EL (cell line): ENCODE measurements at places on chromosomes 2 and 18.

GRCh38 chr2:96259497-96259921, 6.3 kb downstream of the TMEM127 start:
- DNase-seq: no peak

- peak; percentile 76 for DNase-seq
Measured at GRCh38 chr18:21242141-21242779, at the start of gene GREB1L. Gene GREB1L (plus strand): TSS chr18:21242232. CDS start chr18:21383519, 141,287 bp downstream.

DNA sequence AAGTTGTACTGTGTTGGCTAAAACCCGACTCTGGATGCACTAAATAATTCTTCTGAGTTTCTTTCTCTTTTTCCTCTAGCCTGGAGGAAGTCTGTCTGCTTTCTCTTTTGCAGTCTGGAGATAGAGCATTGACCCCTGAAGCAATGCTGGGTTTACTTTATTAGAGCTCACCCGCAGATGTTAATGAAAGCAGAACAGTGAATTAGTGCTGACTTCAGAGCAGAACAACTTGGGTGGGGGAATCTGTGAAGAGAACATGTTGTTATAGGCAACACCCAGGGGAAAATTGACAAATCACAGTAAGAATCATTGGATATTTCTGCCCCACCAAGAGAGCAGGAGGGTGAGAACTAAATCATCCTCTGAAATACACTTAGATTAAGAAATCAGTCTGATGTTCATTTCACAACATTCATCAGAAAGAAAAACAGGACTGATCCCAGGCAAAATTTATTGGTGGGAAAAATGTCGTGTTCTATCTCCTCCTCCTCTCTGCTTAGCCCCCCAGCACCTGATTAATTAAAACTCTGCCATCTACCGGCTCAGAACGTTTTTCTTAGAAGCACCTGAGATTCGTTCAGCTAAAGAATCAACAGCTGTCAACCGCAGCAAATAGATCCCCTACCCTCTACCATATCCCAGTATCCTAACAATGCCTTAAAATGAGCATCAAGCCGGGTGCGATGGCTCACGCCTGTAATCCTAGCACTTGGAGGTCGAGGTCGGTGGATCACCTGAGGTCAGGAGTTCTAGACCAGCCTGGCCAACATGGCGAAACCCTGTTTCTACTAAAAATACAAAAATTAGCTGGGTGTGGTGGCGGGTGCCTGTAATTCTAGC, 165.1 kb downstream of the FMNL2 start:
- no peak for DNase-seq

- DNase-seq: peak; percentile 8
Measured at GRCh38 chr2:241150660-241151530, 628 bp downstream of the PPP1R7 start.

GRCh38 chr2:73070643-73071359, 711 bp downstream of the SFXN5 start:
- peak; percentile 54 for DNase-seq

GRCh38 chr2:132416723-132417395, at the start of gene GPR39:
Gene GPR39 (plus strand): TSS chr2:132416805.
- no peak for DNase-seq
